ENCODE measurements at places on chromosomes 3 and 15.

DNA sequence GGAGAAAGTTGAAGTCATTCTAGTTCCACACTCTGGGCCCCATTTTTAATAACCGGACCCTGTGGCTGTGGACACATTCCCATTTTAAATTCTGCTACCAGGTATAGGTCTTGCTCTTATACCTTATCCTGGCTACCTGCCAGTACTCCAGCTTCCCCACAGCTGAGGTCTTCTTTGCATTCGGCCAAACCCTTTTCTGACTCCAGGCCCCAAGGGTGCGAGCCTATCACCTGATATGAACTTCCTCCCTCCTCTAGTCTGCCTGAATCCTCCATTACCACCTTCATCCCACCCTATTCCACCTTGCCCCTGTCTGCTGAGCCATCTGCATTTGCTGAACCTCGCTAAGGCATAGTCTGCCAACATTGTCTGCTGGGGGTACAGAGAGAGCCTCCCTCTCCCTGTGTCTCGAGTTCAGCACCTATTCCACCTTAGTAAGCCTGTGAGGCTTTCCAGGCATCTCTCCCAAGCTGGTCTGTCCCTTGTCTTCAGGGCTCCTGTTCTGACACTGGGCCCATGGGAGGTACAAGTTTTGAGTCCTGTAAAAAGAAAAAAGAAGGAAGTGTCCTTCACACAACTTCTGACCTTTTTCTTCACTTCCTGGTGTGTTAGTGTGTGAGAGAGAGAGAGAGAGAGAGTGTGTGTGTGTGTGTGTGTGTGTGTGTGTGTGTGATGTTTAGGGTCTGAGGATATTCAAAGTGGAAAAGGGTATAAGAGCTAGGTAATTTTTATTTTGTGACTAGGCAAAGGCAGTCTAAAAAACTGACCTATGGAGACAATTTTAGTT lies 27.0 kb downstream of the PDE8A start:
- no peak for DNase-seq

DNA sequence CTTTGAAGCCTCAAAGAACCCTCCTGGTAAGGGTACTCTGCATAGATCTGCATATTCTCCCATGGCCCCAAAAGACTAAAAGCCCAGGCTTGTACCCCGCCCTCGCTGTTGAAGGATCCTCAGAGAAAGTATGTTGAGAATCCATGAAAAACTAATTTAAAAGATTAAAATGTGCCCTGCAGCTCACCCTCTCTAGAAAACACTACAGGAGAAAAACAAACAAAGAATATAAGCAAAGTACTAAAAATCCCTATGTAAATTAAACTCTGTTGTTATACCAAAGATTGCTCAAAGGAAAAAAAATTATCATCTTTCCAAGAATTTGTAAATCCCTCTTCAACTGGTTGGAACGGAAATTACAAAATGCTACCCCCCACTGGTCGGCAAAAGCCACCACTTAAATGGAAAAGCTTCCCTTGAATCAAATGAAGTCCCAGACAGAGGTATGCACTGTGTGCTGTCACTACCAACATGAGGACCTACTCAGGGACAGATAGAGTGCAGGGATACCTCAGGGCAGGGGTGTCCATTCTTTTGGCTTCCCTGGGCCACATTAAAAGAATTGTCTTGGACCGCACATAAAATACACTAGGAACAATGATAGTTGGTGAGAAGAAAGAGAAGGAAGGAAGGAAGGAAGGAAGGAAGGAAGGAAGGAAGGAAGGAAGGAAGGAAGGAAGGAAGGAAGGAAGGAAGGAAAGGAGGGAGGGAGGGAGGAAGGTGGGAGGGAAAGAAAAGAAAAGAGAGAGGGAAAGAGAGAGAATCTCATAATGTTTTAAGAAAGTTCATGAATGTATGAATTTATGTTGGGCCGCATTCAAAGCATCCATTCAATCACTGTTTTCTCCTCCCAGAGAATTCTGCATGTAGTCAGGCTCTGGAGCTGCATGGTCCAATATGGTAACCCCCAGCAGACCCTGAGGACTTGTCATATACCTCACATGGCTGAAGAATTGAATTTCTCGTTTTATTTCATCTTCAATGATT lies 88.1 kb downstream of the MAGI1 start:
- DNase-seq, result no peak

DNA sequence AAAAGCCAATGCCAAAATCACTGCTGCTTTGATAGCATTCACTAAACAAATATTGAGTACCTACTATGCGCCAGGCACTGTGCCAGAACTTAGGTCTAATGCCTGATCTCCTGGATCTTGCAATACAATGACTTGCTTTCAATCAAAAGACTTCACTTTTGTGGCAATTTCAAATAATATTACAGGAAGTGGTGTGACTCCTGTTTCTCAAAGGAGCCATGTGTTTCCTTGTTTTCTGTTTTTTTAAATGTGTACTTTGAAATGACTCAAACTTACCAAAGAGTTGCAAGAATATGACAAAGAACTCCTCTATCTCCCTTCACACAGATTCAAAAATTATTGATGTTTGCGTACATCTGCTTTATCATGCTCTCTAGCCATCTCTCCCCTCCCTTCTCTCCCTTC lies 18.3 kb downstream of the OSBPL10 start:
- DNase-seq, result no peak

DNA sequence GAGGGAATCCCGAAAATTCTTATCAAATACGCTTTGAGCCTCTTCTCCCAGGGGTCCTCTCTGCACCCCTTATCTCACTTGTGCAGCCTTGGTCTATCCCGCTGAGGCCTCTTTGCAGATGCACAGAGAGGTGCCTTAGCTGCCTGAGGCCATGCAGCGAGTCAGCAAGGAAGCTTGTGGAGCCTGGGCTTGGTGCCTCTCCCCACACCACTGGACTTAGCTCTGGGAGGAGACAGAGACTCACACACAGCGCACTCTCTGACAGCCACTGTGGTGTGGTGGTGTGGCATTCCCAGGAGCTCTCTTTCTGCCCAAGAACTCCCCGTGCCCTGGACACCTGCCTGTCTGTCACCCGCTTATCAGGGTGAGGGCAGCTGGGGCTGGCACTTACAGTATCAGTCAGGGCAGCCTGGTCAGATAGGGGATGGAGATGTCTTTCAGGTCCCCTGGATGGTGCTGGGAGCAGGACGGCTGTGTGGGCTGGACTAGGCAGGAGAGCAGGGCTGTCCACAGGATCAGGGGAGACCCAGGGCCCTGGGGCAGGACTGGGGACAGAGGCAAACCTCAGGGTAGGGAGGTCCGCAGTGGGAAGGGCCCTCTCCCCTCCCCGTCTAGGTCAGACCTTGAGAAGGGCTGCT lies 10.2 kb upstream of the LINGO1 start:
- no peak for DNase-seq

GRCh38 chr3:134369861-134370596 lies 4.2 kb downstream of the AMOTL2 start:
- no peak for DNase-seq

DNA sequence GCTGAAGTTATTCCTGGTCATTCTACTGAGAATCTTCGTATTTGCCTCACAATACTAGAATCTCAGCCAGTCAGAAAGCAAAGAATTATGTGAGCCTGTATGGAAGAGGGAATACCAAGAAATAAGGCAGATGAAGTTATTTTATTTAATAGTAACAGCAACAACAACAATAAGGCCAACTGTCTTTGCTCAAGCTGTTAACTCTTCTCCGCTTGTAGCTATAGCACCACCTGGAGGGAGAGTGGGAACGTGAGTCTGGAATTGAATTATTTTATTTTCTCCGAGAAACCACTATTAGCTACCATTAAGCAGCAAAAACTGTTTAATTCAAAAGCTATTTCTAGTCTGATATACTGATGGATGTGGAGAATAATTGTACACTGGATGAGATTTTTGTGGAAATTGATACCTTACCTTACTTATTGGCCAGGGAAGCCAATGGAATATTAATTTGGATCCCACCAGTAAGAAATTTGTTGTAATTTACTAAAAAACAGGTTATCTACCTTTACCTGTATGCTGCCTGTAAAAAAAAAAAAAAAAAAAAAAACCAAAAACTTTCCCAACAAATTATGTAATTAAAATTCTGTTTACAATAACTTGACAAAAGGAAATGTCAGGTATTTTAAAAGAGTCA lies 50.1 kb downstream of the CALML4 start:
- no peak for DNase-seq

- DNase-seq, result no peak
Observed at GRCh38 chr3:129126726-129127280, 5.2 kb upstream of the RAB43 start.

DNA sequence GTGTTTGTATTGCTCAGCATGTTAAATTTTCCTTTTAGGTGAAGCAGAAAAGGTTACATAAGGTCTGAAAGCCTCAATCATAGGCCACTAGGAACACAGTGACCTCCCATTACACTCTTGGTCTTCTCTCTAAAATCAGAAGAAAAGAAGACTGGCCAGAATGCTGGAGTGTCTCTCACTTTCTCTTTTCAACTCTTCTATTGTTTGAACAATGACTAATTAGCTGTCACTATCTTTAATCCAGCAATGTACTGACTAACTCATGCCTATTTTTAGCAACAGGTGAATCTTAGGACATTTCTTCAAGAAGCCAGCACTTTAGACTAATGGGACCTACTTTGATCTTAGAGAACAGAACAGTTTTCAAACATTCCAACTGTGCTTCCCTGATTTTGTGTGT lies 142.8 kb downstream of the TGFBR2 start:
- DNase-seq, result no peak

DNA sequence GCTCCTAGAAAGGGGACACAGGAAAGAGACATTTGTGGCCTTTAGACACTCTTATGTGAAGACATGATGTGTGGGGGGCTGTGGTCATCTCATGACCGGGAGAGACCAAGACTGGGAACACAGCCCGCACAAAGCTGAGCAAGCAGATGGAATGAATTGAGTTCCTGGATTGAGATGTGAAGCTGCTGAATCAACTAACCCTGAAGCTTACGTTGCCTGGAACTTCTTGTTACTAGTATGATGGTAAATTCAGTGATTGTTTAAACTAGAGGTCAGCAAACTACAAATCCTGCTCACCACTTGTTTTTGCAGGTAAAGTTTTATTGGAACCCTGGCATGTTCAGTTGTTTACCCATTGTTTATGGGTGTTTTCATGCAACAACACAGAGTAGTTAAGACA lies 83.4 kb upstream of the BHLHE40 start:
- DNase-seq, result no peak

- no peak for DNase-seq
Observed at GRCh38 chr3:18513091-18513490, 88.0 kb upstream of the SATB1 start.

GRCh38 chr3:84825817-84826216 lies 133.0 kb upstream of the CADM2 start:
- no peak for DNase-seq

All from HS-5 (cell line).